ENCODE measurements at places on chromosomes 7 and 10.

DNA sequence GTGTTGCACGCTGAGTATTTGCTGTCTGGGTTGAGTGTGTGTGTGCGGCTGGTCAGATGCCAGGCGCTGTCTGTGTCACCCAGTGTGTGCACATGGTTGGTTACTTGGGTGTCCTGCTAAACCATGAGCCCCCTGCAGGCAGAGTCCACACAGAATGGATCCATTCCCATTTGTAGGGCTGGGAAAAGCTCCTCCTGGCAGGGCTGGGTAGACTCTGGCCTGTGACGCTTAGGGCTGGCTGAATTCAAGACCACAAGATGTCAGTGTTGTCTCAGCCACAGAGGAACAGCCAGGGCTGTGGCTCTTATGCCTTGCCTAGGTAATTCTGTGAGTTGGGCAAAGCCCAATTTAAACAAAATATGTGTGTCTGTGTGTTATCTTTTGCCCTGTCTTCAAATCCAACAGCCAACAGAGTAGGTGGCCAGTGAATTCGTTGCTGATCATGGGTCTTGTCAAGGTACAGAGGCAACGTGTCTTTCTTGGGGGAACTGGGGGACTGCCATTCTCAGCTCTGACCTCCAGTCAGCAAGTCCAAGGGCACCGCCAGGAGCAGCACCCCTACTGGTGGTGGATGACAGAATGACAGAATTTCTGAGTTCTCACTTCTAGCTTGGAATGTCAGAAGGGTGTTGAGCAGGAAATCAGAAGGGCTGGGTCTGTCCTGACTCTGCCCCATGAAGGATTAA lies 285.1 kb downstream of the CCSER2 start:
- no peak for DNase-seq

DNA sequence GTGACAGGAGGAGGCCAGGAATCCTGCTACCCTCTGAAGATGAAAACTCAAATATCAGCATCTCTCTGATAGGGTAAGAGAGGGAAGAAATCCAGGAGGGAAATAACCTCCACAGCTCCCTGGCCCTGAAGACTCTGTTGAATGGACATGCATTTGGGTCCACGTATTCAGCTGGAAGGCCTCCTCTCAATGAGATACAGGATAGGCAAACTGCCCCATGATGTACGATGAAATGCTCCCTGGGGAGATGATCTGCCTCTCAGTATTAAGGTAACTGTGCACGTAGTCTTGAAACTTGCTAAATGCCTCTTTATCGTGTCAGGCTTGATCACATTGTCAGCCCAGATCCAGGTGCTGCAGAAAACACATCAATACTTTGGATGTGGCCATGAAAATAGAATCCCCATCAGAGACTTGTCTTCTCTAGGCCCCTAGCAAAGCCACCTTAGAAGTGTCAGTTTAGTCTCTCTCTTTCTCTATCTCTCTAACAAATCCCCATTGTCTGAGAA lies 384.0 kb downstream of the KCNMA1 start:
- no peak for DNase-seq

DNA sequence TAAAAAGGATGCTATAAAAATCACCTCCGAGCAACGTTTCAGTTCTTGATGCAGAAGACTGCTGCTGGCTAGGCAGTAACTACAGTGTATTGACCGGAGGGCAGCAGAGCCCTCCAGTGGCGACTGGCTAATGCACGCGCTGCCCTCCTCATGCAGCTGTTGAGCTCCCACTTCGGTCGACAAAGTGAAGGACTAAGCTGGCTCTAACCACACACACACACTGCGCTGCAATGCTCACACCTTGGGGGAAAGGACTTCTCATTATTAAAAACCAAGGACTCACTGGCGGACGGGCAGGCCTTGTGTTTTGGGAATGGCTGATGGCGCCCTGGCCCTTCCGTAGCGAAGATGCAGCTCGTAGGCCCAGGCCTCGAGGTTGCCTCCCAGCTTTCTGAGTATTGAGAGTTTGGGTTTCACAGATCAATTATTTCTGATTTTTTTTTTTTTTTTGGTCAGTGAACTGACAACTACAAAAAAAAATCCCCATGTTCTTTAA lies 120.9 kb upstream of the DIP2C start:
- DNase-seq, result no peak

DNA sequence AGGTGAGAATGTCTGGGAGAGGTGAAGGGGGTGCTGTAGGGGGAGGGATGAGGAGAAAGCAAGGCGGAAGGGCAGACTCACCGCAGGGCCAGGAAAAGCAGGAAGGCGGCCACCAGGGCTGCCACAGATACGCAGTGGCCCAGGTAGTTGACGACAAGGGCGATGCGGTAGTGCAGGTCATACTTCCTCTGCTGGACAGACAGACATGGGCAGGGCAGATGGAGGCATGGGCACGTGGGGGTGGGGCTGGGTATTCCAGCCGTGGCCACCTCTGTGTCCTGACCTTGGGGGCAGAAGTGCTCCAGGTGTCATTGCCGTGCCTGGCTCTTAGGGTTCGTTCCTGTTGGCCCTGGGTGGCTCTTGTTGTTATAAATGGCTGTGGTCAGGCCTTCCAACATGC lies 16.8 kb downstream of the CRHR2 start:
- no peak for DNase-seq

DNA sequence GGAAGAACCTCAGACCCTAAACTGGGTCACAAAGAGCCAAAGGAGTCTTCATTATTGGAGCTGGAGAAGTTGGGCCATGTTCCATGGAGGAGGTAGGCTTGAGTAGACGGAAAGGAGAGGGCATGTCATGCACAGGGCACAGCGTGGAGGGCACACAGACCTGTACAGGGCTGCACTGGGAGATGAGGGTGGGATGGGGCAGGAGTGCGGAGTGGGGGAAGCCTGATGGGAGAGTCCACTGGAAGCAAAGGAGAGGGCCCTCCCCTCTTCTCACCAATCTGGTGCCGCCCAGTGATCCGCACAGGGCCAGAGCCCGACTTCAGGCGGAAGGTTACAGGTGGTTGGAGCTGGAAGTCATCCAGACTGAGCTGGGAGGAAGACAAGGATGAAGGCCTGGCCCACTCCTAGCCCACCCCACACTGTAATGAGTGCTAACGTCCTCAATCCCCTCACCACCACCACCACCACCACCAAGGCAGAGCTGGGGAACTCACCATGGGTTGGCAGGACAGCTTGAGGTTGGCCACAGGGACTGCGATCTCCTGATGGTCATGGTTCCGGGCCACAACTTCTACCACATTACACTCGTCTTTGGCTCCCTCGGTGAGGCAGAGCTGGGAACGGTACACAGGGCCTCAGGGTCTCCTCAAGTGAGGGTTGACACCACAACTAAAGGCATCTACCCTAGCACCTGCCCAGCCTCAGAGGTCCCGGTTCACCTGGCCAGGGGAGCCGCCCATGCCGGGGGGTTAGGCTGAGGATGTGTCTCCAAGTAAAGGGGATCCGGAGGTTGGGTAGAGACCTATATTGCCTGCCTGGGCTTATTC lies 1.0 kb downstream of the NPM3 start:
- DNase-seq, result no peak

GRCh38 chr7:106071999-106072714 lies 40.0 kb downstream of the SYPL1 start:
- DNase-seq, result no peak

GRCh38 chr10:101095004-101095403 lies 33.2 kb downstream of the KAZALD1 start:
- DNase-seq, result no peak

DNA sequence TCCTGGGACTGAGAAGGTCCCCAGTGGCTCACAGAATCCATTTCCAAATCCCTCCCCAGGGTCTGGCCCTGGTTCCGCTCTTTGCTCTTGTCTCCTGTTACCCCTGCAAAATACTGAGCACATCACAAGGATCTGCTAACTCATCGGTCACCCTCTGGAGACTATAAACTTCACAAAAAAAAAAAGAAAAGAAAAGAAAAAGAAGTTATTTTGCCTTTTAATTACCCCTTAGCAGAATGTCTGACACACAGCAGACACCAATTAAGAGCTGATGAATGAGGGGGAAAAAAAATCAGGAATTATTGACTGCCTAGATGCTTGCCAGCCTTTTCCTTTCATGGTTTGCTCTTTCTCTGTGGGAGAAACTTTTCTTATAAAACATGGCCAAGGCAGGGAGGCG lies 578.7 kb downstream of the GRID1 start:
- DNase-seq, result no peak

- no peak for DNase-seq
Observed at GRCh38 chr7:14685167-14685566, 217.4 kb downstream of the DGKB start.

DNA sequence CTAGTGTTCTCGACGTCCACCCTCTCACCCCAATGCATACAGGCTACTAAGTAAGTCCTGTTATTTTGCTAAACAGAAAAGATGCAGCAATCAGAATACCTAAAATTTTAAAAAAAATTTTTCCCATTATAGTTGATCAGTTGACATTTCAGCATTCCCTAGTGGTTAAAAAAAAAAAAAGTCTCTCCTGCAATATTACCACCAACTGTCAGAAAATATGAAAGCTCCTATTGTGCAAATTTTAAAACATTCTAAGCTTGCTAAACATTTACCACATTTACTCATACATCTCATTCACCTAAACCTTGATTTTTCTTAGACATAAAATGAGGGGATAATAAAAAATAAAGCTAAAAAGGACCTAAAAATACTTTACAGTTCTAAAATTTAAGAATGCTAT lies 165.6 kb downstream of the AVL9 start:
- no peak for DNase-seq

DNA sequence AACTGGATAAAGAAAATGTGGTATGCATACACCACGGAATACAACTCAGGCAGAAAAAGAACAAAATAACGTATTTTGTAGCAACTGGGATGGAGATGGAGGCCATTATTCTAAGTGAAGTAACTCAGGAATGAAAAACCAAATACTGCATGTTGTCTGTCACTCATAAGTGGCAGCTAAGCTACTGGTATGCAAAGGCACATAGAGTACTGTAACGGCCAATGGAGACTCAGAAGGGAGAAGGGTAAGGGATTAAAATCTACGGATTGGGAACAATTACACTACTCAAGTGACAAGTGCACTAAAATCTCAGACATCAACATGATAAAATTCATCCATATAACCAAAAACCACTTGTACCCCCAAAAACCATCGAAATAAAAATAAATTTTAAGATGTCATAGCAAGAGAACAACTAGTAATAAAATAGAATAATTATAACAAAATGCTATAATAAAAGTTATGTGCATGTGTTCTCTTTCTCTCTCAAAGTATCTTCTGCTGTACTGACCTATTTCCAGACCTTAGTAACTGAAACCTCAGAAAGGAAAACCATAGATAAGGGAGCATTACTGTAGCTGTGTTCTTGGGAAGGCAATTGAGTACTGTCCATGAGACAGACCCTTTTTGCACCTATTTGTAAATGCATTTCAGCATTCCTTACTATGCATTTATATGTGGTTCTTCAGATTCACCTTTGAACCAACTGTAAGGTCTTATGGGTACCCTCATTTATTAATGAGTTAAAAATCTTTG lies 6.7 kb upstream of the NEBL start:
- DNase-seq, result no peak

All from stimulated activated CD8-positive, alpha-beta memory T cell treated with anti-CD3 and anti-CD28 coated beads, Interleukin-15, amount 100 ng/mL, for 4 hours (primary cell).